AG04450 (cell line): ENCODE measurements at places on chromosomes 12 and 14. TPM values are rescaled to one million over a fixed set of nuclear protein-coding genes. Genes with fewer than 3 reads are reported as not detected.

- DNase-seq, result no peak
Observed at GRCh38 chr12:45426294-45426693, 210.4 kb downstream of the ANO6 start.

GRCh38 chr14:30221546-30221945 lies 293.9 kb upstream of the PRKD1 start:
- DNase-seq, result no peak

DNA sequence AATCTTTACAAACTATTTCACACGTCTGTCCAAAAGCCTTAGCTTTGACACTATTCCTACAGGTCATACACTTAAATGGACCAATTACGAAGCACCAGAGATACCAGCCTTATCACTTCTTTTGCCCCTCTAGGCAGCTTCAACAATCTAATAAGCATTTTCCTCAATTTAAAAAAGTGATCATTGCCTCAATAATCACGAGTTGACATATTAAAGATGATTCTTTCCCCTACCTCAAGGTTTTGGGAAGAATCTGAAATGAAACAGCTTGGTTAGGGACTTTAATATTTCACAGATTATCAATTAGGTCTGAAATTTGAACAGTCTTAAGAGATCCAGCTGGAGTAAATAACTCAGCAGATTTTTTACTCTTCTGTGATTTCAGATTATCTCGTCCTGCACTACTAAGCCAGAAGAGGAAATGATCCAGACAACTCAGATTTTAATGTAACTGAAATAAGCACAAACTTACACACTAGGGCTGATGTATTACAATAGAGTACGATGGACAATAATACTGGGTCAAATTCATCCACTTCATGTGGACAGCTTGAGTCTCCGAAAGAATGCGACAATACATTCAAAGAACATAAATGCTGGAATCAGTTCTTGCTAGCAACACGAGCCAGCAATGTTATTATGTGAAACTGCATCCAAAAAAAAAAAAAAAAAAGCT lies 15.9 kb downstream of the UBE2N start:
- DNase-seq, result no peak

DNA sequence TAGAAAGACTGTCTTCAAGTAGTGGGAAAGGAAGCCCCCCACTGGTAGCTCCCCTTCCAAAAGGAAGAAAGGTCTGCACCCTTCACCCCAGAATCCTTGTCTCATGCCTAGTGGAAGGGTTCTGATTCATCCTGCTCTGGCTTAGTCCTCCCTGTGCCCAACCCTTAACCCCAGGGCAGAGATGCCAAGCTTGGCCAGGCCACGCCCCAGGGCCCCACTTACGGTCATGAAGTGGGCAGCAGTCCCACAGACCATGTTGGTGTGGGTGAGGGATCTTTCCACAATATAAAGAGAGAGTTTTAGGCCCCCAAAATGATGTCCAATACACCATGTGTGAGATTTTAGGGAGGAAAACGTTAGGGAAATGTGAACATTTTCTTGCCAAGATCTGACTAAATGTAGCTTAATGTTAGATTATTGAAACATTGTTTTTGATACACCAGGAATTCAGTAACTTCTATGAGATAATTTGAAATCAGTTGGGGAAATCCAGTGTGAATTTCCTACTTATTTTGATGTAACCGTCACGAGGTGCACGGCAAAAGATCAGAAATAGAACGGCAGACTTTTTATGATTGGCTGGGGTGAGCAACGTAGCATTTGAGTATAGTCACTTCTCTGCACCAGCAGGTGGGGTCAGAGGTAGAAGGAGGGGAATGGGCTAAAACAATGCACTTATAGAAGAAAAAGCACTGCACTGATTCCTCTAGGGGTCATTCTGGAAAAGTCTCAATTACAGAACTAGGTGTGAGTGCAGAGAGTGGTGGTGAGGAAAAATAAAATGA lies 8.2 kb upstream of the SSPN start:
- DNase-seq, result no peak

OTUB2 gene
- 2.1 and 2.3 TPM in 2 replicates for polyA plus RNA-seq

- DNase-seq, result no peak
Observed at GRCh38 chr12:125220404-125221273, 155.4 kb downstream of the AACS start.

EID3 gene
- 1.8 and 2.5 TPM in 2 replicates for polyA plus RNA-seq

DNA sequence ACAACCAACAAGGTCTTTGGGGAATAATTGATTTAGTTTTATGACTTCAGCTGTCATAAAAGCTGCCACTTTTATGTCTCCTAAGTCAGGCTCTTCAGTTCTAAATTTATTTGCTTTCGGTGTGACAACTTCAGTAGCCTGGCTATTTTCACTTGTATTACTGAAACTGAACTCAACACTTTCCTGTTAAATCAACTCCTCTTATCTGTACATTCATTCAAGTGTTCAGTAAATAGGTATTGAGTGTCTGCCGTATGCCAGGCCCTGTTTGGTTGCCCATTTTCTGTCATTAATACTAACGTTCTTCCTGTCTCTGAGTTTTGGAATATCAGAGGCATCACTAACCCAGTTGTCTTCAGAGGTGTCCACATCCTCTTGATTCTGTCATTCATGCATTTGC lies 7.5 kb downstream of the UTP20 start:
- DNase-seq, result no peak

- no peak for DNase-seq
Observed at GRCh38 chr14:91383439-91383838, 34.2 kb downstream of the CCDC88C start.

GRCh38 chr12:132354211-132354981 lies 25.0 kb upstream of the GALNT9 start:
- no peak for DNase-seq

GRCh38 chr12:124395986-124396385 lies 101.1 kb downstream of the RFLNA start:
- no peak for DNase-seq

- peak; percentile 13 for DNase-seq
Observed at GRCh38 chr12:10018386-10018785, 8.0 kb downstream of the CLEC12B start.

SRGAP1 gene
- polyA plus RNA-seq, result 21.6 and 24.9 TPM in 2 replicates

GRCh38 chr12:104297477-104298113 lies 5.9 kb upstream of the EID3 start:
- DNase-seq, result no peak

FBXO33 gene
- polyA plus RNA-seq, result 10.6 and 12.6 TPM in 2 replicates

DNA sequence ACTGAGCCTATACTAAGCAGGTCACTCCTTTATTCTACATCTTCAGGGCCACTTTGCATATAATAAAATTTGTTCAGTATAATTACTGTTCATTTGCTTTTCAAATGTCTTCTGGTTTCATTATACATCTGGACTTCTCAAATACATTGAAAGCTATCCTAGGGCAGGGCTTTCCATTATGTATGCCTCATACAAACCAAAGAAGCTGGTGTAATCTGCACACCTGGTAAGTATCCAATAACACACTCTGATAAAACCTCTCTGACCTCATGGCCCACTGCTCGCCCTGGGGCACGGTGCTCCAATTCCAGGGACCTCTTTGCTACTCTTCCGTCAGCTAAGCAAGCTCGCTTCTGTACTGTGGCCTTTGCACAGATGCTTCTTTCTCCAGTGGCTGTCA lies 21.9 kb upstream of the ISM2 start:
- DNase-seq, result no peak

GRCh38 chr12:13211859-13212664 lies 15.5 kb downstream of the EMP1 start:
- DNase-seq, result no peak

DNA sequence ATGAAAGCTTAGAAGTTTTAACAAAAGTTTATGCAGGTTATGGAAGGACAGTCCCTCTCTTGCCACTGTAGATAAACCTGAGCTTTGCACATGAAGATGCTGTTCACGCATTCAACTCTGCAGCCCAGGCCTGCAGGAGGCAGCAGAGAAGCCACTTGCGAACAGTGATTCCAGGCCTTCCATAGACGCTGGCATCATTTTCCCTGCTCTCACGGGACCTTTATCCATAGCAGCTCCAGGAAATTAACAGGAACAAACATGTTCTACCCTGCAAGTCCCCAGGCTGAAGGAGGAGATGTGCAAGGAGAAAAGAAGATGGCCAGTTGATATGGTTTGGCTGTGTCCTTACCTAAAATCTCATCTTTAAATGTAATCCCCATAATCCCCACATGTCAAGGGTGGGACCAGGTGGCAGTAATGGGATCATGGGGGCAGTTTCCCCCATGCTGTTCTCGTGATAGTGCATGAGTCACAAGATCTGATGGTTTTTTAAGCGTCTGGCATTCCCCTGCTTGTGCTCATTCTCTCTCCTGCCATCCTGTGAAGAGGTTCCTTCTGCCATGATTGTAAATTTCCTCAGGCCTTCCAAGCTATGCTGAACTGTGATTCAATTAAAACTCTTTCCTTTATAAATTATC lies 2.0 kb downstream of the ERP27 start:
- no peak for DNase-seq

POTEG gene
- not detected in 2 replicates for polyA plus RNA-seq

GRCh38 chr12:127482950-127483349 lies 784.0 kb upstream of the TMEM132C start:
- DNase-seq, result no peak

GRCh38 chr12:108720757-108721514 lies 10.4 kb downstream of the CORO1C start:
- no peak for DNase-seq

DNA sequence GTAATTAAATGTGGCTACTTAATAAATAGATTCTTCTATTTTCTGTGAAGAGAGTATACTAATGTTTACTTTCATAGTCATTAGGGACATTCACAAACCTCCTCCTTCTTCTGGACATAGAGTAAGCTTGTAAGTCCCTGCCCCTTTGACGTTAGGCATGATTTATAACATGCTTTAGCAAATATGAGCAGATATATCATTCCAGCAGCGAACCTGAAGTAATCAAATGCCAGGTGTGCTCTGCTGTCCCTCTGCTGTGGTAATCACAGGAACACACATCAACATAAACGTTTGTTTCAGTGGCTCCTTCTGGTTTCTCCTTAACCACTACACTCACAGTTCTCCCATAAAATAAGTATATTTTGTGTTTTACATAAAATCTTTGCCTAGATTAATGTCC lies 961.8 kb downstream of the FLRT2 start:
- DNase-seq, result no peak

GRCh38 chr14:24943024-24943423 lies 106.9 kb downstream of the STXBP6 start:
- DNase-seq, result no peak

- DNase-seq, result no peak
Observed at GRCh38 chr14:55351111-55351510, 60.5 kb downstream of the ATG14 start.

DNA sequence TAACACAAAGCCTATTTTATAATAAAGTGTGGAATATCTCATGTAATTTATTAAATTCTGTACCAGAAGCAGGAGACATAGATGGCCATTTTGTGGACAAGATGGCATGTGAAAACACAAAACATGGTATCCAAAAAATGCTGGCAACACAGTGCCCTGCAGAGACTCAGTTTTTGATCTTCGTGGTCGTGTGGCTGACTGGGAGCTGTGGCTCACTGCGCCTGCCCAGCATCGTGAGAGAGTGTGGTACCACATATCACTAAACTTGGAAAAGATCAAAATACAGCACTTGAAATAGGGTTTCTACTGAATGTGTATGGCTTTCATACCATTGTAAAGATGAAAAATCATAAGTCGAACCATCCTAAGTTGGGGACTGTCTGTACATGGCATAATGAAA lies 43.0 kb upstream of the MANSC4 start:
- no peak for DNase-seq

DNA sequence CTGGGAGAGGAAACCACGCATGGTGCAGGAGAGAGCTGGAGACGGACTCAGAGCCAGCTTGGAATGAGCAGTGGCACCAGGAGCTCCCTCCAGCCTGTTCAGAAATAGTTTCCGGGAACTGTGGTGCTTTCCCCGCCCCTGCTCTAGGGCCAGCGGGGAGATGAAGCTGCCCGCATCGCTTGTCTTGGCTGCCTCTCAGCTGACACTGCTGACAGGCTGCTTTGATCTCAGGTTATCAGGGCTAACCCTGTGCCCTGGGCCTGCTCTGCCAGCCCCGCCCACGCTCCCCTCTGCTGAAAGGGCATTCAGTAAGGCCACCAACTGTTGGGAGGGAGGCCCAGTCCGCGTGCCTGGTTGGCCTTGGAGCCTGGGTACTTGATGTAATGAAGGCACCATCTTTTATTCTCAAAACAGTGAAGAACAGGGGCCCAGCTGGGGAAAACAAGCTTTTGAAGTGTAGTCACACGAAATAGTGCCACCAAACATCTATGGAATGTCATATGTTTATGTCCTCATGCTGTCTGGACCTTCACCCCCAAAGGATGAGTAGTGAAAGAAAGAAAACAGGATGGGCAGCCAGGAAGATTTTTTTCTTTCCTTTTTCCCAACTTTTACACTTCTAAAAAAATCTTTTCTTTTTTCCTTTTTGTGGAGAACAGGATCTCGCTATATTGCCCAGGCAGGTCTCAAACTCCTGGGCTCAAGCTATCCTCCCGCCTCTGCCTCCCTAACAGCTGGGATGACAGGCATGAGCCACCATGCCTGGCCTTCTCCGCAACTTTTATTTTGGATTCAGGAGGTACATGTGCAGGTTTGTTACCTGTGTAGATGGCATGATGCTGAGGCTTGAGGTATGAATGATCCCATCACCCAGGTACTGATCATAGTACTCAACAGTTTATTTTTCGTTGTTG lies 115.9 kb upstream of the TBX3 start:
- no peak for DNase-seq

GPR135 gene
- 1.7 and 2.4 TPM in 2 replicates for polyA plus RNA-seq

HVCN1 gene
- polyA plus RNA-seq, result 6.5 and 6.9 TPM in 2 replicates

TOMM20L gene
- polyA plus RNA-seq, result not detected in 2 replicates

DNA sequence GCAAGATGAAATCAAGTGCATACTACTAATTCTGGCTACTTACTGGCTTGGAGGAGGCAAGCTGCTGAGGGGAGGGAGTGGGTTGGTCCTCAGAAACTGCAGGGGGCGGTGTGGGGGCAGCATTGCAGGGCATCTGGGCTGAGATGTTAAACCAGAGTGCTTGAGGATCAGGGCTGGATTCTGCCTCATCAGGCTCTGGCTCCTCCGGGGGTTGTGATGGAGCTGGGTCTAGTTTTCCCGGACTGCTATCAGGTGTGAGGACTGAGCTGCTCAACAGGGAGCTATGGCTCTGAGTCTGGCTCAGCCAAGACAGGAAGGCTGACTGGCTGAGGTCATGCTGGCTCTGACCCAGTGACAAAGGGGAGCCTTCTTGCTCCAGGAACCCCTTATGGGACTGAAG lies 28.6 kb downstream of the BAZ2A start:
- DNase-seq, result no peak

BEST3 gene
- polyA plus RNA-seq, result 0.14 TPM in 1 of 2 replicates, not detected in the other

- DNase-seq, result peak; percentile 58
Observed at GRCh38 chr12:87323369-87323768, 705.8 kb downstream of the C12orf50 start.

- no peak for DNase-seq
Observed at GRCh38 chr12:67669934-67670631, 21.5 kb downstream of the DYRK2 start.

ZBTB39 gene
- 5.8 and 6.4 TPM in 2 replicates for polyA plus RNA-seq

DNA sequence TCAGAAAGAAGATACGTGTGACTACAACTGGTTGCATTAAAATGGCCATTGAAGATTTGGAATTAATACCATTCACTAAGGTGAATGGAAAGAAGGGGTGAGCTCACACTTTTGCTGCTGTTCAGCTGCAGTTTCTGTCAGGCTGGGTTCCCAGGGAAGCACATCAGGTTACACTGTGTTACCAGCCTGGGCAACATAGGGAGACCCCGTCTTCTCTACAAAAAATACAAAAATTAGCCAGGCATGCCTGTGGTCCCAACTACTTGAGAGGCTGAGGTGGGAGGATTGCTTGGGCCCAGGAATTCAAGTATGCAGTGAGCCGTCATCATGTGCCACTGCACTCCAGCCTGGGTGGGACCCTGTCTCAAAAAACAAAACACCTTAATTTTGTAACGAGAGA lies 12.9 kb upstream of the ZCCHC8 start:
- DNase-seq, result no peak
